Smooth muscle cell of bladder (primary cell): ENCODE measurements at places on chromosomes 4 and X. TPM values are rescaled to one million over a fixed set of nuclear protein-coding genes. Genes with fewer than 3 reads are reported as not detected.

The CCSER1 gene
- total RNA-seq, result 0.14 and 0.74 TPM in 2 replicates

The CXorf49 gene
- total RNA-seq, result not detected in 2 replicates

The FAAH2 gene
- total RNA-seq, result 0.28 TPM in 1 of 2 replicates, not detected in the other

The WDFY3 gene
- 43.0 and 48.6 TPM in 2 replicates for total RNA-seq

The ITM2A gene
- 0.14 and 0.28 TPM in 2 replicates for total RNA-seq

The DAPP1 gene
- total RNA-seq, result 0.09 TPM in 1 of 2 replicates, not detected in the other

The SPANXA2 gene
- 0.28 TPM in 1 of 2 replicates, not detected in the other for total RNA-seq

The XK gene
- under 0.01 TPM in 2 replicates for total RNA-seq

The FMR1 gene
- total RNA-seq, result 28.5 and 28.7 TPM in 2 replicates

The C4orf36 gene
- total RNA-seq, result 0.28 and 0.37 TPM in 2 replicates

The NHS gene
- total RNA-seq, result 1.2 and 1.3 TPM in 2 replicates

The NEXMIF gene
- total RNA-seq, result under 0.01 and 0.09 TPM in 2 replicates

The APEX2 gene
- 3.6 and 4.0 TPM in 2 replicates for total RNA-seq

The GAGE12J gene
- not detected in 2 replicates for total RNA-seq

The FSTL5 gene
- not detected in 2 replicates for total RNA-seq

The MAPK10 gene
- 14.4 and 26.0 TPM in 2 replicates for total RNA-seq

The HMGB2 gene
- 36.1 and 62.6 TPM in 2 replicates for total RNA-seq

The STOX2 gene
- 1.0 and 3.4 TPM in 2 replicates for total RNA-seq

The RAPGEF2 gene
- 27.7 and 29.3 TPM in 2 replicates for total RNA-seq

The CFAP47 gene
- under 0.01 and 0.37 TPM in 2 replicates for total RNA-seq

The RTL3 gene
- not detected in 2 replicates for total RNA-seq

The CXCL9 gene
- total RNA-seq, result under 0.01 TPM in 1 of 2 replicates, not detected in the other

The NLGN3 gene
- under 0.01 and 0.18 TPM in 2 replicates for total RNA-seq

The ARHGAP10 gene
- 26.7 and 30.8 TPM in 2 replicates for total RNA-seq

The AWAT2 gene
- total RNA-seq, result not detected in 2 replicates

The TBC1D1 gene
- 44.1 and 50.4 TPM in 2 replicates for total RNA-seq

The DSPP gene
- total RNA-seq, result not detected in 2 replicates

The PRR32 gene
- total RNA-seq, result not detected in 2 replicates

The ZNF630 gene
- 1.7 and 2.1 TPM in 2 replicates for total RNA-seq

The TMPRSS11D gene
- total RNA-seq, result not detected in 2 replicates

The RS1 gene
- not detected in 2 replicates for total RNA-seq

The SOD3 gene
- 12.2 and 19.9 TPM in 2 replicates for total RNA-seq

The KIF4A gene
- 1.6 and 1.8 TPM in 2 replicates for total RNA-seq

The L1CAM gene
- 0.28 TPM in 2 replicates for total RNA-seq

The UGT2B15 gene
- not detected in 2 replicates for total RNA-seq

The SPARCL1 gene
- under 0.01 and 0.18 TPM in 2 replicates for total RNA-seq

The FREM3 gene
- total RNA-seq, result under 0.01 TPM in 1 of 2 replicates, not detected in the other

The HS3ST1 gene
- total RNA-seq, result 0.65 and 1.3 TPM in 2 replicates

The SRPX gene
- total RNA-seq, result 33.8 and 34.8 TPM in 2 replicates

The PSAPL1 gene
- not detected in 2 replicates for total RNA-seq

The TBCK gene
- total RNA-seq, result 37.1 and 49.8 TPM in 2 replicates

The MAGEB10 gene
- total RNA-seq, result not detected in 2 replicates

The DGKQ gene
- total RNA-seq, result 12.4 and 14.2 TPM in 2 replicates

The BEND2 gene
- not detected in 2 replicates for total RNA-seq

The NCAPG gene
- total RNA-seq, result 2.3 and 2.6 TPM in 2 replicates

The IQCM gene
- 0.18 TPM in 1 of 2 replicates, not detected in the other for total RNA-seq
